Stimulated activated CD4-positive, alpha-beta T cell treated with anti-CD3 and anti-CD28 coated beads, TNF-alpha, amount 100 ng/mL, for 48 hours (primary cell): ENCODE measurements at places on chromosomes 6 and 20.

- no peak for DNase-seq
Observed at GRCh38 chr20:53020834-53021233, 48.7 kb downstream of the TSHZ2 start.

GRCh38 chr6:98532004-98532403 is 302.4 kb upstream of the POU3F2 start:
- no peak for DNase-seq

DNA sequence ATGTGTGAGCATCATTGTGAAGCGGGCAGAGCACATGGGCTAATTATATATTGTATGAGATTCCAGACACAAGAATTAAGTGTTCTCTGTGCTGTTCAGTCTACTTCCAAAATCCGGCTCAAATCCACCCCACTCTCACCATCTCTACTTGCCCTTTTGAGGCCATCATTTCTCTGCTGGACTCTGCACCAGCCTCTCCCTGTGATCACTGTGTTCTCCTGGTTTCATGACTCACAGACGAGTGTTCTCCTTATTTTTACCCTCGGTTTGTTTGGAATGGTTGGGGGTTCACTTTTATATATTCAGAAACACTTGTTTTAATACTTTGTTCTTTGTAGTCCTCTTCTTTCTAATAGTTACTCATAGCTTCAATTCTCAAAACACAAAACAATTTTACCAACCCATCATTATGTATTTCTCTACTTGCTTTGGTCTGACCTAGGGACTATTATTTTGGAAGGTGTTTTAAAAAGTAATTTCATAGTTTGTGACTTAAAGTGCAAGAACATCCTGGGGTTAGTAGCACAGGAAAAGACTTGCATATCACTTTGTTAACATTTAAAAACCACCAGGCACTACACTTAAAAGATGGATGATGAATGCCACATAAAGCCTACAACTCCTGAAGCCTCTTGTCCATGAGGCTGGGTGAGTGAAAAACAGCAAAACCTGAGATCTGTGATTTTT is 82.7 kb downstream of the UST start:
- no peak for DNase-seq

- DNase-seq, result no peak
Observed at GRCh38 chr6:15109338-15110090, 136.4 kb upstream of the JARID2 start.

DNA sequence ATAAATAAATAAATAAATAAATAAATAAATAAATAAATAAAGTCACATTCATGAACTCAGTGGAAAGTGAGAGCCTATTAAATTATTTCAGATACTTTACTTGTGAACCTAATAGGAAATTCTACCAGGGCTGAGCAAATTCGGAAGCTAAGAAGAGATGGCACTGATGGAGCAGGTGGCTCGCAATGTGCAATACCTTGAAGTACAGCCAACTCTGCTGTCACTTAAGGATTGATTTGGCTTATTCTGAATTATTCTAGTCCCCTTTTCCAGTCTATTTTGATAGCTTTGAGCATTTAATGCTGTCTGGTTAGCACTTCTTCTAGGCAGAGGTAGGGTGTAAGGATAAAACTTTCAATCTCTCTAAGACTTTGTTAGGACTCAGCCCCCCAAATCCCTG is 395.8 kb upstream of the PLCB4 start:
- no peak for DNase-seq

DNA sequence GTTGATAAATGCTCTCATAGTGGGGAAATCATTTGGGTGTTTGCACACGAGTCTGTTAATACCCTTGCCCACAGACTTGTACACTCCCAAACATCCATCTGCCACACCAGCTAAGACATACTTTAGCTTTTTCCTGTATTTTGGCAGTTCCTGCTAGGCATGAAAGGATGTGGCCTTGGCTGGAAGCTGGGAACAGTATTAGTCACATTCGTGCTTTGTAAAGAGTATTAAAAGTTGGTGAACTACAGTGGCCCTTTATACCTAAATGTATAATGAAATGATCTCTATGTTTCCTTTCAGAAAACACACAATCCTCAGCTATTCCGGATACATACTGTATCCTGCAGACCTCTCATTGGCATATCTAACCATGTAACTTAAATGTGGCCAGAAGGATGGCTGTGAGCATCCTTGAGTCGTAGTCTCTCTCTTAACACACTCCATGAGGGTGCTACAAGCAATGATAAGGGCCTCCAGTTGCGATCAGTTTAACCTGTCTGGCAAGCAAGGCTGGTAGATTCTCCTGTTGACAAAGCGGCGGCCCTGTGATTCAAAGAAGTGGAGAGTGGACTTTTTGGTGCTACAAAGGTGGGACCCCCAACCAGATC is 1.5 kb downstream of the LEMD2 start:
- no peak for DNase-seq

DNA sequence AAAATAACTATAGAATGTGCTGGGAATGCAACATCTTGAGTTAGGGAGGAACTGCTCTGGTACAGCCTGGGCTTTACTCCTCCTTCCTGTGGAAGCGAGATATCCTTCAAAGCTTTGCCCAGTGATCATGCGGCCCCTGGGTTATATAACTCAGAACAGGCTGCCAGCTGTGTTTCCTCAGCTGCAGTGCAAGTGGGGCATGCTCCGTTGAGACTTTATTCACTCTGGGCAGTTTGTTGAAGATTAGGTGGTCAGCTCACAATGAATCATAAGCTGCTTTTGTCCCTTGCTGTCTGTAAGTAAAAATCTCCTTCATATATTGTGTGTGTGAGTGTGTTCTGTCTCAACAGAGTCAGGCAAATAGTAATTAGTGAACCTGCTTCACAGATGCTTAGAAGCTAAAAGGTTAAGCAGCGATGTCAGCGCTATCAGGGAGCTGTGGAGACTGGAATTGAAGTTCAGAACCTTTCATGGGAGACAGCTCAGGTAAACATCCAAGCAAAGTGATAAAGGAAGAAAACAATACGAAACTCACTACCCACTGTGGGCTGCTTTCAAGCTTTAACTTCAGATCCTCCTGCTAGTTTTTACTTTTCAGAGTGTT is 688.4 kb downstream of the HTR1B start:
- no peak for DNase-seq

DNA sequence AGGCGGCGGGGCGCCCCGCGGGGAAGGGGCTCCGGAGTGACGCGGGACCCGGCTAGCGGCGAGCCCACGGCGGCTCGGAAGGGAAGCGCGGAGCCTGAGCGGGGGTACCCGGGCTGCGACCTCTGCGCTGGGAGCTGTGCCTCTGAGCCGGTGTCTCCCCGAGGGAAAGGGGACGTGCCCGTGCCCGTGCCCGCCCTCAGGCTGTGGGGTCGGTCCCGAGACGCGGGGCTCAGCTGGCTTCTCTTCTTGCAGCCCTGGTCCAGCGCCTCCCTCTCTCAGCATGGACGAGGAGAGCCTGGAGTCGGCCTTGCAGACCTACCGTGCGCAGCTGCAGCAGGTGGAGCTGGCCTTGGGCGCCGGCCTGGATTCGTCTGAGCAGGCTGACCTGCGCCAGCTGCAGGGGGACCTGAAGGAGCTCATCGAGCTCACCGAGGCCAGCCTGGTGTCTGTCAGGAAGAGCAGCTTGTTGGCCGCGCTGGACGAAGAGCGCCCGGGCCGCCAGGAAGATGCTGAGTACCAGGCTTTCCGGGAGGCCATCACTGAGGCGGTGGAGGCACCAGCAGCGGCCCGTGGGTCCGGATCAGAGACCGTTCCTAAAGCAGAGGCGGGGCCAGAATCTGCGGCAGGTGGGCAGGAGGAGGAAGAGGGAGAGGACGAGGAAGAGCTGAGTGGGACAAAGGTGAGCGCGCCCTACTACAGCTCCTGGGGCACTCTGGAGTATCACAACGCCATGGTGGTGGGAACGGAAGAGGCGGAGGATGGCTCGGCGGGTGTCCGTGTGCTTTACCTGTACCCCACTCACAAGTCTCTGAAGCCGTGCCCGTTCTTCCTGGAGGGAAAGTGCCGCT is 686 bp downstream of the ZGPAT start:
- DNase-seq, result no peak

GRCh38 chr6:164085091-164086075 is 670.9 kb downstream of the QKI start:
- no peak for DNase-seq

- no peak for DNase-seq
Observed at GRCh38 chr20:57540890-57541580, 16.1 kb upstream of the CTCFL start.

DNA sequence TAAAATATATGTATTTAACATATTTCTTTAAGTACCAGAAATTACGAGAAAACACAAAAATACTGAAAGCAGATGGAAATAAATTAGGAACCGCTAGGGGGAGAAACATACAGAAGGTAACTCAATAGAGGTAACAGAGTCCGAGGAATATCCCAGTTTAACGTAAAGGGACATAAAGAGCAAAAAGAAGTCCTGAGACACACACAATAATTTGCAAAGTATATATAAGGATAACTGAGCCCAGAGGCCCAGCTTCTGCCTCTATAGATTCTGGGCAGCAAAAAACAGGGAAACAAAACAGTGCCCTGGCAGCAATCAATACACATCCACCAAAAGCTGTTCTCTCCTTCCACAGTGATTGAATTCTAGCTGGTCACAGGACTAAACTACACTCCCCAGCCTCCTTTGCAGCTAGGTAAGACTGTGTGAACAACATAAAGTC is 15.1 kb downstream of the TBC1D32 start:
- DNase-seq, result no peak

DNA sequence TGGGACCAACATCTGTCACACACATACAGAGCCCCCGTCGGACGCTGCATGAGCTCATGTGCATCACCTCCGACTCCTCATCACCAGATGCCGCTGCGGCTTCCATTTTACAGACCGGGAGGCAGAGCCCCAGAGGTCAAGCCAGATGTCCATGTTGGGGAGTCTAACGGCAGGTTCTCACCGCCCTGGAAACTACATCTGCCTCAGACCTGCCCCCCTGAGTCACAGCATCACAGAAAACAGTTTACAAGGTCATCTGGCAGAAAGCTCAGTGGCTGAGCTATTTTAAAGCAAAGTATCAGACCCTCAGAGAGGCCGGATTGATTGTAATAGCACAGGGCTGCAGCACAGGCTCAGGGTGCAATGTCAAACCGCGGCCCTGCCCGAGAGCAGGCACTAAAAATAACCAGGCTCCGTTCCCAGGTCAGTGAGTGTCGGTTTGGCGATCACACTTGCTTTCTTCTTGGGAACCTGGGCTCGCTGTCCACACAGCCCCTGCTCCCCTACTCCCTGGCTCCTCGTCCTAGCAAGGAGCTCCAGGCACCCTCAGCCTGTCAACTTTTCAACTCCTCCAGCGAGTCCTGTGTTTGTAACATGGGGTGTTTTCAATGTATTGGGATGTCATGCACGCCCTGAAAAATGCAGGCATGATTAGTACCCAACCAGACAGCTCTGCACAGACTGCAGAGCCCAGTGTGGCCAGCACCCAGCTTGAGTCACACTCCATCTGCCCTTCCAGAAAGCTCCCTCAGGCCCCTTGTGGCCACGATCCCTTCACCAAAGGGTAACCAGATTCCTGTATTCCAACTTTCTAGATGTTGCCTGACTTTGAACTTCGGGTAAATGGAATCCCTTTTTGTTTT is 264.5 kb downstream of the CDH4 start:
- no peak for DNase-seq

GRCh38 chr6:132465530-132466485 is 47.1 kb downstream of the STX7 start:
- DNase-seq, result no peak

DNA sequence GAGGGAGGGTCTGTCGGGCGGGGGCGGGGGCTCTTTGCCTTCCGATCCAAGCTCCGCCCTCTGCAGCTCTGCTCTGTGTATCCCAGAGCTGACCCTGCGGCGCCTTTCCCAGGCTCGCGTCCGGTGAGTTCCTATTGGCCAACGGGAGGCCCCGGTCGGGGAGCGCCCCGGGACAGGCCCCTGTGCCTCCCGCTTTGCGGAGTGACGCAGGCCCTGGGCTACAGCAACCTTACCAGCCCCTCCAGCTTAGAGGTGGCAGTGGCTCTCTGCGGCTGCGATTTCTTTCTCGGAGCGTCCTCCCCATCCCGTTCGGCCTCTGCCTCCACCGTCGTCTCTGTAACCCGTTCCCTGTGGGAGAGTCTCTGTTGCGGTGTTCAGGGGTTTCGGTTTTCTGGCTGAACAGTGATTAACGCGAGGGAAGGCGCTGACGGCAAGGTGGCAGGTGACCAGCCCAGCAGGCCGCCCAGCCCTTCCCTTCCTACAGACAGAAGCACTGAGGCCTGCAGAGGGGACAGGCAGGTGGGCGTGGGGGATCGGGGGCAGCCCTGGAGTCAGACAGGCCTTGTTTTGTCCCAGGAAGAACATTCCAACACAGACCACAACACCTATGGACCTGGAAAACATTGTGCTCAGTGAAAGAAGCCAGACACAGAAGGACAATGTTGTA is 18.1 kb upstream of the CEBPB start:
- no peak for DNase-seq

DNA sequence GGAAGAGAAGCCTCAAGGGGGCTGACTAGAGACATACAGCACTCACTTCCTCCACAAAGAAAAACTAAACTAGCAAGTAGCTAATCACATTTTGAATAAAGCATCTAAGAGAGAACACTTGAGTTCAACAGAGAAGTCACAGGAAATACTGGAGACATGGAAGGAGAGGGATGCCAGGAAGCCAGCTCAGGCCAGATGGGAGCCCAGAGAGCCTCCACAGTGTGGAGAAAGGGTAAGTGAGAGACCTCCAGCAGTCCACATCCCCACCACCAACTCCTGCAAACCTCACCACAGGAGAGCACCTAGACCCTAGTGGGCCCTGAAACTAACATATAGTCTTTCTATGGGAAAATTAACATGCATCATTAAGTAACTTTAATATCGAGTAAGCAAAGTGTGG is 79.2 kb downstream of the EPM2A start:
- no peak for DNase-seq

DNA sequence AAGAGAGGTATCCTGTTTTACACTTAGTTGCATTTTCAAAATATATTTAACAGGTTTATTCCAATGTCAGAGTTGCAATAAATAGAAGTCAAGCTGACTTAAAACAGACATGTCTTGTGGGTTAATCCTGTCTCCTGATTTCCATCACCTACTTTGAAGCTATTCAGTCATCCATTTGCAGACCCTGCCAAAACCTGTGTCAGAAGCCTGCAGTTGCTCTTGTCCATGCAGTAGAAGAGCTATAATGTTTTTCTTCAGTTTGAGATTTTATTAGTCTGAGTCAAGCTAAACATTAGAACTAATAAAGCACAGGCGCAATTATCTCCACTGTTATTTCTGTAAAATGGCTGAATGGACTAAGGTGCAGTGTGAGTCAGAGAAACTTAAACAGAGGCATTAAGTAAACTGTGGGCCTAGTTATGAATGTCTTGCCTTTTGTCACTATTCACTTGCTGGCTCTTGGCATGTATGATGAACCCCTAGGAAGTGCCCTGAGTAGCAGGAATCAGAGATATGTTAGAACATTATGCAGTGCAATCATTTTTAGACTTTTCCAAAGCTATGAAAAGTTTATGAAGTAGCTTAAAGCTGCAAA is 11.0 kb upstream of the HDGFL1 start:
- no peak for DNase-seq

DNA sequence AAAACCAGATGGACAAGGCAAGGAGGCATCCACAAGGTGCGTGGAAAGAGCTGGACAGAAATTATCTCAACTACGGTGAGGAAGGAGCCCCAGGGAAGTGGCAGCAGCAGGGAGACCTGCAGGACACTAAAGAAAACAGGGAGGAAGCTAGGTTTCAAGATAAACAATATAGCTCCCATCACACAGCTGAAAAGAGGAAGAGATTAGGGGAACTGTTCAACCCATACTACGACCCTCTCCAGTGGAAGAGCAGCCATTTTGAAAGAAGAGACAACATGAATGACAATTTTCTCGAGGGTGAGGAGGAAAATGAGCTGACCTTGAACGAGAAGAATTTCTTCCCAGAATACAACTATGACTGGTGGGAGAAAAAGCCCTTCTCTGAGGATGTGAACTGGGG is 26.8 kb downstream of the TRMT6 start:
- no peak for DNase-seq

GRCh38 chr6:56657354-56657753 is 14.7 kb upstream of the DST start:
- no peak for DNase-seq
